ENCODE measurements at places on chromosomes 13 and 19. TPM values are rescaled to one million over a fixed set of nuclear protein-coding genes. Genes with fewer than 3 reads are reported as not detected.

- DNase-seq: no peak
Observed at GRCh38 chr19:27901078-27901477, 1311.9 kb downstream of the UQCRFS1 start.

GRCh38 chr19:15508035-15508710 lies at the start of gene CYP4F22:
TSS of gene CYP4F22 (plus strand) at chr19:15508525. CDS start at chr19:15525337, 16,812 bp downstream.
- DNase-seq: peak; percentile 44

GRCh38 chr13:40394304-40394985 lies 272.0 kb downstream of the FOXO1 start:
- DNase-seq: no peak

DNA sequence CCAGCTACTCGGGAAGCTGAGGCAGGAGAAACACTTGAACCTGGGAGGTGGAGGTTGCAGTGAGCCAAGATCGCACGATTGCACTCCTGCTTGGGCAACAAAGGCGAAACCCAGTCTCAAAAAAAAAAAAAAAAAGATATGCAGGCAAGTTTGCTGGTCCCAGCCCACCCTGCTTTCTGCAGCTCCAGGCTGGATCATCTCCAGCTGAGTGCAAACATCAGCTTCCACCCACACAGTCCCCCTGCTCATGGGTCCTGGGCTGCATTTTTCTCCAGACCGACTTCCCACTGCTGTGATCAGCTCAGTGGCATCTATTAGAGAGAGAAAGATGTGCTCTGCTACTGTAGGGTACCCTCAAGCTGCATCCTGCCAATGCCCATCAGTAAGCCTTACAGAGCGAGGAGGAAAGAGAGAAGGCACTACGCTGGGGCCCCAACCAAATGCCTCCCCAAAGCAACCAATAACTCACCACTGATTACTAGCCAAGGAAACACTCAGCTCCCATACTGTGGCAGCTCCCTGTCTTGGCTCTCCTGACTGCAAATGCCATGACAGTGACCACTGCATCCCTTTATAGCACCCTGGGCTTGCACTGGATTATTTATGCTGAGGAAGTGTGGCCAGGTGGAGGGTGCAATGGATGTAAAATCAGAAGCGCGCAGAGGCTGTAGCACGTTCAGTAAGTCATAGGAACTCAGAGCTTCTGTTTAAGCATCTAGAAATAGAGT lies 170.9 kb upstream of the ZNF507 start:
- DNase-seq: no peak

Gene ZNF844
- total RNA-seq: 10.5 TPM

Gene SOX1
- total RNA-seq: 0.18 TPM

Gene TDRD12
- total RNA-seq: 1.3 TPM
